ENCODE measurements at places on chromosomes 1 and 21.
A peak's percentile ranks its signal among the peaks of the same experiment; 100 is the strongest.

DNA sequence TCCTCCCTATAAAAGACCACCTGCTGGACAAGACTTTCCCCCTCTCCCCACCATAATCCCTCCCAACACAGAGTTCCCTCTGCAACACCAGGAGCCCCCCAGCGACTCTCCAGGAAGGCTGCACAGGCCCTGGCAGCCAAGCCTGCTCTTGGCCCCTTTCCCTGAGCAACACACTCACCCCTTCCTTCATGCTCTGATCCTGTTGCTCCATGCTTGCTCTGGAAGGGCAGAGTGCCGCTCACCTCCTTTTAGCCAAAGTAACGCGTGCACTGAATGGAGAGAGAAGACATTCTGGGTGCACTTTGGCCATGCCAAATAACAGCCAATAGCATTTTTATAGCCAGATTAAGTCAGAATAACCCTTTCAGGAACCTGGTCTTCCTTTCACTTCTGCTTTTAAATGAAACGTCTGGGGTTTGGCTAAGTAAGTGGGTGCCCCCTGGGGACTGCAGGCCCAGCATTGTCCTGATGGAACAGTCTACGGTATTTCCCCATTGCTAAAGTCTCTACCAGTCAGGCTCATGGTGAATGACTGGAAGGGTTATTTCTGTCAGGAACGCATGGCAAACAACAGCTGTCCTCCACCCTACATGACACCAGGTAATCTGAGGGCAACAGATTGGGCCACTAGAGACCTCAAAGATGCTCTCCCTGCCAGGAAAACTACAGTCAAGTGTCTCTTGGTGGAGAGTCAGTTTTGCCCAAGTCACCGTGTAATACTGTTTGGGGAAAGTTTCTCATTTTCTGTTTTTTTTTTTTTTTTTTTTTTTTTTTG, at the start of gene SLC2A5:
Gene SLC2A5 (minus strand): TSS at position 310 of the 775 bp plus-strand sequence. CDS start 99 bp downstream, at position 211.
- no peak for DNase-seq

GRCh38 chr1:223713546-223714420, 1.4 kb downstream of the CAPN2 start:
- DNase-seq: no peak

DNA sequence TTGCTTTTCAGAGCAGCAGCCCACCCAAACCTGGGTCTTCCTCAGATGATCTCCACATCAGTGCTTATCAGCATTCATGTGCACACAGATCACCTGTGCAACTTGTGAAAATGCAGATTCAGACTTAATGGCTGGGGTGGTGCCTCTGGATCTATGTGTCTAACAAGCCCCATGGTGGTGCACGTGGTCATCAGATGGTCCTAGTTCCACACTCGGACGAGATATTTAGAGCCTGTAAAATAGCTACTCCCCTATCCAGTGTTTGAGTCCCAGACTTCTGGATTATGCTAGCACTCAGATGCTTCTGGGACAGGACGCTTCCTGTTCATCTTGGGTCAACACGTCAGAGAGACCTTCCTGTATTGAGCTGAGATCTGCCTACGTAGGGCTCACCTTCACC, 114.2 kb downstream of the LIPI start:
- no peak for DNase-seq

GRCh38 chr1:15275921-15276683, 29.1 kb downstream of the FHAD1 start:
- DNase-seq: no peak

GRCh38 chr1:34781844-34782391, 904 bp downstream of the GJB3 start:
- DNase-seq: peak; percentile 33

DNA sequence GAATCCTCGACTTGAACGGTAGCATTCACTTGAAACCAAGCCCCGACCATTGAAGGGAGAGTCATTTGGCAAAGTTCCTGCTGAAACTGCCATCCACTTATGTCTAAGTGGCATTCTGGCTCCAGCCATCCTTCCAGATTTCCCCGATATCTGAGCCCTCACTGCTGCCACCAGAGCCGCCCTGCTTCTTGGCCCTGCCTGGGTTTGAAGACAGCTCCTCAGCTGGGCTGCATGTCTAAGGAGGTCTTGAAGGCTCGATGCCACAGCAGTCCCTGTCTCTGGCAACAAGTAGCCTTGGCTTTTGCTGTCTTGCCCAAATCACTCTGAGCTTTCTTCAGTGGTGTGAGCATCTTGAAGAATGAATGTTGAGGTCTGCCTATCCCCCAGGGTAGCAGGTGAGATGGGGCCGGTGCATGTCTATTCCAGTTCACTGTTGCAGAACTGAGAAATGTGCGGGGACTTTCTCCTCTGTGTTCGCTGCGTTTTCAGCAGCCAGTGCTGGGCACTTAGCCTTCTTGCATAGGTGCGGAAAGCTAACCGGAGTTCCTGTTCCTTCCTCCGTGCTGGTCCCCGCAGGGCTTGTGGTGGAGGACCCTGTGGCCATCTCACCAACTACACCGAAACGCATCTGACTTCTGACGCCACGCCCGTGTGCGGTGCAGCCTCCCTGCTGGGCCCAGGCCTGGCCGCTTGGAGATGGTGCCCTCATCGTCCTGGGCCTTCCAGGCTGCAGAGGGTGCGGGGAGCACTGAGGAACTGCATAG, 29.2 kb downstream of the MAN1C1 start:
- DNase-seq: no peak

DNA sequence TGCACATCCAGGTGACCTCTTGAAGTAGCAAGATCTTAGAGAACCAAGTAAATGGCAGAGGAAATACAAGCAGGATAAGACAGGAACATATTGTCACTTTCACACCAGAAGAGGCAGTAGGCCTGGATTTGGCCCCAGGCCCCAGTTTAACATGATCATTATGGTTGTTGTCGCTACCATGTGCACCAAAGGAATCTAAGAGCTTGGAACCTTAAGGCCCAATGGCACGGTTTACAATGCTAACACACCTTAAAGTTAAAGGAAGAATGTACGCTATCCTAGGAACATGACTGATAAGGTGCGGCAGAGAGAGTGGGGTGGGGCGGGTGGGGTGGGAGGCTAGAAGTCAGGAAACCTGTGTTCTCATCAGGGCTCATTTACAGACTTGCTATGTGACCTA, 147.5 kb downstream of the ROR1 start:
- DNase-seq: no peak

DNA sequence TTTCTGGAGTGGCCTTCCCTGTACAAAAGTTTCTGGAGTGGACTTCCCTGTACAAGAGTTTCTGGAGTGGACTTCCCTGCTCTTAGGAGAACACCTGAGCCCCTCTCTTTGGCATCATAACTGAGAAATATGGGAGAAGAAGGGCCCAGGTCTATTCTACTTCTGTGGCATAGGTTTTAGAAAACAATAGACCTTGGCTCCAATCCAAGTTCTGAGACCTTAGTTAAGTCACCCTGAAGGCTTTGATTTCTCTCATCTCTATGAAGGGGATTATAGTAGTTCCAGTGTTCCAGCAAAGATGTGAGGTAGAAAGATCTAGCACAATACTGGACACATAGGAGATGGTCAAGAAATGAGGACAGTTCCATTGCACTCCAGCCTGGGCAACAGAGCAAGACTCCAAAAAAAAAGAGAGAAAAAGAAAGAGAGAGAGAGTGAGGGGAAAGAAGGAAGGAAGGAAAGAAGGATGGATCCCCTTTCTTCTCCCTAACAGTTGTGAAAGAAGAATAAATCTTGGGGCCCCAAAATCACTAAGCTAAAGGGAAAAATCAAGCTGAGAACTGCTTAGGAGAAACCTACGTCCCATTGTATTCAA, 13.3 kb upstream of the EIF4G3 start:
- DNase-seq: no peak

- no peak for DNase-seq
Observed at GRCh38 chr1:179825798-179826460, 51.7 kb downstream of the TOR1AIP2 start.

DNA sequence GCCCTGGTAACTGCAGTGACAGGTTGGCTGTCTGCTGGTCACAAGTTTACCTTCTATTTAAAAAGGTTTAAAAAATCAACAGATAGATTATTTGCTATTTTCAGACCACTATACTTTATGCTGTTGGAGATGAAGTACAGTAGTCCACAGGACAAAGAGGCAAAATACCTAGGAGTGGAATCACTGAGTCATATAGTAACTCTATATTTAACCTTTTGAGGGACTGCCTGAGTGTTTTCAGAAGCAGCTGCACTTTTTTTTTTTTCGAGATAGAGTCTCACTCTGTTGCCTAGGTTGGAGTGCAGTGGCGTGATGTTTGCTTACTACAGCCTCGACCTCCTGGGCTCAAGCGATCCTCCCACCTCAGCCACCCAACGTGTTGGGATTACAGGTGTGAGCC, 11.7 kb downstream of the CNIH4 start:
- no peak for DNase-seq

- no peak for DNase-seq
Observed at GRCh38 chr21:46217511-46218196, 10.9 kb downstream of the LSS start.

GRCh38 chr21:15149600-15150224, 84.9 kb upstream of the NRIP1 start:
- no peak for DNase-seq

DNA sequence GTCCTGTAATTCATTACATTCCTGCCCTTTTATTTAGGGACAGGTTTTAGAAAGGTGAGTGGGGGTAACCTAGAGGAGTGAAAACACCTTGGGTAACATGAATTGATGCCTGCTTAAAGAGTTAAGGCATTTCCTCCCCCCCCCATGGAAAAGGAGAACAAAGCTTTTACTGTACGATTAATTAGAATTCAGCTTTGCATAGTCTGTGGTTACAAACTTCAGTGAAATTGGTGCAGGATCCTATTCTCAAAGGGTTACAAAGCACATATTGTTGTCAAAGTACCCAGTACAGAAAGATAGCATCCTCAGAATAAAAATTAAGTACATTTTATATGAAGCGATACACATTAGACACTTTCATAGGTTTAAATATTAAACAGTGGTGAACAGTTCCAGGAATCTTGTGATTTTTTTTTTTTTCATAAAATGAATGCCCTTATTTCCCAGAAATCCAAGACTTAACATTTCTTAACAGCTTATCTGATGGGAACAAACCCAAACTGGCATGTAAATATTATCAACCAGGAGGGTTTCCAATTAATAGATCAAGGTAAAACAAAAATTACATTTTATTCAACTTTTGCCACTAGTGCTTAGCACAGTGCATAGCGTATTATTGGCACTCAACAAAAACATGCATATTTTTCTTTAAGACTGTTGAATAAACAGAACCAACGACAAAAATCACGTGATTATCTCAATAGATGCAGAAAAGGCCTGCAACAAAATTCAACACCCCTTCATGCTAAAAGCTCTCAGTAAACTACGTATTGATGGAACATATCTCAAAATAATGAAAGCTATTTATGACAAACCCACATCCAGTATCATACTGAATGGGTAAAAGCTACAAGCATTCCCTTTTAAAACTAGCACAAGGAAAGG, 172.7 kb downstream of the PDE4B start:
- no peak for DNase-seq

DNA sequence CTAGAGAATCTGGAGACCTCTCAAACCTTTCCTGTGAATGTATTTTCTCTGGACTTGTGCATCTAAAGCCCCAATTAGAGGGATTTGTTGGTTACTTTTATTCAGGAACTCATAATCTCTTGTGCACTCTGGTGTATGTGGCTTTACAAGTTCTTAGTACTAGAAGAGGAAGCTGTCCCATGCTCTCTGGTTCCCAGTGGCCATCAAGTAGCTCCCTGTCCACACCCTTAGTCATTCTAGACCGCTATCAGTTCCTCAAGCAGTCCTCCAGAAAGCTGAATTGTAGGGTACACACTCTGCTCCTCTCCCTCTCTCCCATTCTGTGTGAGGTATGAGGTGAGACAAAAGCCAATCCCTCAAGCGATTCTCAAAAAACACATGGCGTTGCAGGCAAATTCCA, 470.3 kb downstream of the PTPRC start:
- no peak for DNase-seq

DNA sequence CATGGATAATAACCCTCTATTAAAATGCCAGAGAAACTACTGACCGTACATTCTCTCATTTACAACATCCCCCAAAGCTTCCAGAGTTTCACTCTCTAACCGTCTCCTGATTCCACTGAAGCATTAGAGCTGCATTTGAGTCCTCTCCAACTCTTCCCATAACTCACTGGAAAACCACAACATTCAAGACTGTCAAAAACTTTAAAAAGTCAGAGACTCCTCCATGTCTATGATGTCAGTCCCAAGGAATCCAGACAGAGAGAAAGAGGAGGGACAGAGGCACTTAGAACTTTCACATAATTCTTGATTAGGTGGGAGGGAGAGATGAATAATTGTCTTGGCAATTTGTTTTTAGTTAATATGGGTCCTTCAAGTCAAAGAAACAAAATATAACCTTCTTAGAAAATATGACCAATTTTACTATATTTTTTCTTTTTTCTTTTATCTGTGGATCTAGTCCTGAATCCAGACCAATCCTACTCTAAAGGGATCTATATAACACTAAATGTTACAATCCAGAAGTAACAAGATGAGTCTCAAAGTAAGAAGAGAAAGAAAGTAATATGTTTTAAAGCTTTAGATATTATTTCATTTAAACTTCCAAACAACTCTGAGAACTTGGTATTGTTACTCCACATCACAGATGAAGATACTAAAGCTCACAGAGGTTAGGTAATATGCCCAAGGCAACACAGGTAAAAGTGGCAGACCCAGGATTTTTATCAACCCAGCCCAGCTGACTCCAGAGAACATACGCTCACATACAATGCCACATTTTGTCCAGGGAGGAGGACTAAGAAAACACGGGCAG, 23.8 kb downstream of the OTUD7B start:
- no peak for DNase-seq

GRCh38 chr1:119703666-119704450, 7.9 kb upstream of the PHGDH start:
- no peak for DNase-seq

DNA sequence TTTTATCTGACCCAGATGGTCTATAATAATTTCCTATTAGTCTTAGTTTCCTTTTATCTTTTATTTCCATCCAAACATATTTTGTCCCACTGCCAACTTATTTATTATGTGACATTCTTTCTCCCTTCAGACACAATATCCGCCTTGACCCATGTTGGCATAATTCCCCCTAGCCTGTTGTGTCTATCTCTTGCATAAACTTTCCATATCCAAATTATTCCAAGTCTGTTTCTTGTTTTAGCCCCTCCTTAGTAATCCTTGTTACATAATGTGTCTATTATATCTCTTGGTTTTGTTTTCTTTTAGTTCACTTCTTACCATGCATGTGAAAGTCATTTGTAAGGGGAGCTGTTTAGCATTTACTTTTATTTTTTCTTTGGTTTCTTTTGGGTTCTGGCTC, 81.6 kb upstream of the CACHD1 start:
- DNase-seq: no peak

DNA sequence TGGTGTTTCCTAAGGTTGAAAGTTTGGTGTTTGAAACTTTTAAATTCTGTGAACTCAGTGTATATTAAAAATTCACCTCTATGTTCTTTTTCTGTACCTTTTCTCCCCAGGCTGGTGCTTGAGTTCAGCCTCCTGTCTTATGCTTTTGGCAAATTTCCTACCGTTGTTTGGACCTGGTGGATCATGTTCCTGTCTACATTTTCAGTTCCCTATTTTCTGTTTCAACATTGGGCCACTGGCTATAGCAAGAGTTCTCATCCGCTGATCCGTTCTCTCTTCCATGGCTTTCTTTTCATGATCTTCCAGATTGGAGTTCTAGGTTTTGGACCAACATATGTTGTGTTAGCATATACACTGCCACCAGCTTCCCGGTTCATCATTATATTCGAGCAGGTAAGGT, 24.9 kb upstream of the AXDND1 start:
- no peak for DNase-seq

Data from activated naive CD4-positive, alpha-beta T cell treated with anti-CD3 and anti-CD28 coated beads, Interleukin-2, amount 50 U/mL, for 72 hours (primary cell).